ENCODE measurements at places on chromosomes 3 and 15.

- peak; percentile 83 for ATAC-seq
Measured at GRCh38 chr3:45055411-45056143, 29.5 kb downstream of the CLEC3B start.

- ATAC-seq = no peak
Measured at GRCh38 chr3:130414457-130414856, 69.0 kb downstream of the COL6A5 start.

DNA sequence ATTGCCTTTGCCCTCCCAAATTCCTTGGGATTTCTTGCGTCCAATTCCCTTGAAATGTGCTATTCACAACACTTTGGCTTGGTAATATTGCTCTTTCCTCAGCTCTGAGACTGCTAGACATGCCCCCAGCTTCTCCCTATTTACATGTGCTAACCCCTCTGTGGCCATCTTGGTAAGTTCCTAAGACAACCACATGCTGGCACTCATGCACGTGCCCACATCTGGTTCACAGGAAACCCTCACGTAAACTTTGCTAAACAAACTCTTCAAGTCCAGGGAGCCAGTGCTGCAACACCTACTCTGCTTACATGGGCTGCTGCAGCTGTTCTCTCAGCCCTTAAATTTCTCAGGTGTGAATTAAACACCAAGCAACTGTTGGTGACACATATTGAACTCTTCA lies 121.8 kb downstream of the ADAMTSL3 start:
- ATAC-seq = no peak

GRCh38 chr3:52820736-52821135 lies 9.7 kb downstream of the ITIH4 start:
- peak; percentile 64 for ATAC-seq

DNA sequence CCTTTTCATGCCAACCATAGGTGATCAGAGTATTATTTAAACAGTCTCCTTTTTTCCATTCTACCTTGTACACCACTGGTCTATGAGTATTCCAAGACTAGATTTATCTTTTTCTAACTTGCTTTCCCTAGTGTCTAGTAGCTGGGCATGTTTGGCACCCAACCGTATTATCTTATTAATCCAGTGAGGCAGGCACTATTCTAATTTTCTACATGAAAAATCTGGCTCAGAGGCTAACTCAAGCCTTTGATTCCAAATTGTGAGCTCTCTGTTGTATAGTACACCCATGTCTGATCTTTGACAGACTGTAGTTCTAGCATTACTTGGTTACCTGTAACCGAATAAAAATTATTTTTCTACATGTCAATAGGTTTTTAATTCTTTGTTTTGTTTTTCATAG lies 76.7 kb upstream of the PLXND1 start:
- no peak for ATAC-seq

- ATAC-seq = no peak
Measured at GRCh38 chr3:115562636-115563267, 60.6 kb upstream of the GAP43 start.

DNA sequence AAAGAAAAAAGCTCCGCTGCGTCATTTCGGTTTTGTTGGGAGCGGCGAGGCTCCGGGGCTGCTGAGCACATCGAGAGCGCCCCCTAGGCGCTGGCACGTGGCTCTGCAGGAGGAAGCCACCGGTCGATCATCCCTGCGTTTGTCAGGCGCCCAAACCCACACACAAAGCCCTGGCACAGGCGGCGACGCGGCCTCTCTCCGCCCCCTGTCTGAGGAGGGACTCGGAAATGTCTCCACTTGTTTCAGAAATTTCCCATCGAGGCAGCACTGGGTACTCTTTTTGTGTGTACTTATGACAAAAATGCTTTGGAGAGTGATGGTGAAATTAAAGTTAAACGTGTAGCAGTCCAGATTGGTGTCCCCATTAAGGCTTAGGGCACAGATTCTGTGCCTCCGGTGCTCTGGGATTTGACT lies 407.3 kb upstream of the ONECUT1 start:
- ATAC-seq = peak; percentile 99

- no peak for ATAC-seq
Measured at GRCh38 chr3:32780071-32780734, 37.6 kb upstream of the TRIM71 start.

DNA sequence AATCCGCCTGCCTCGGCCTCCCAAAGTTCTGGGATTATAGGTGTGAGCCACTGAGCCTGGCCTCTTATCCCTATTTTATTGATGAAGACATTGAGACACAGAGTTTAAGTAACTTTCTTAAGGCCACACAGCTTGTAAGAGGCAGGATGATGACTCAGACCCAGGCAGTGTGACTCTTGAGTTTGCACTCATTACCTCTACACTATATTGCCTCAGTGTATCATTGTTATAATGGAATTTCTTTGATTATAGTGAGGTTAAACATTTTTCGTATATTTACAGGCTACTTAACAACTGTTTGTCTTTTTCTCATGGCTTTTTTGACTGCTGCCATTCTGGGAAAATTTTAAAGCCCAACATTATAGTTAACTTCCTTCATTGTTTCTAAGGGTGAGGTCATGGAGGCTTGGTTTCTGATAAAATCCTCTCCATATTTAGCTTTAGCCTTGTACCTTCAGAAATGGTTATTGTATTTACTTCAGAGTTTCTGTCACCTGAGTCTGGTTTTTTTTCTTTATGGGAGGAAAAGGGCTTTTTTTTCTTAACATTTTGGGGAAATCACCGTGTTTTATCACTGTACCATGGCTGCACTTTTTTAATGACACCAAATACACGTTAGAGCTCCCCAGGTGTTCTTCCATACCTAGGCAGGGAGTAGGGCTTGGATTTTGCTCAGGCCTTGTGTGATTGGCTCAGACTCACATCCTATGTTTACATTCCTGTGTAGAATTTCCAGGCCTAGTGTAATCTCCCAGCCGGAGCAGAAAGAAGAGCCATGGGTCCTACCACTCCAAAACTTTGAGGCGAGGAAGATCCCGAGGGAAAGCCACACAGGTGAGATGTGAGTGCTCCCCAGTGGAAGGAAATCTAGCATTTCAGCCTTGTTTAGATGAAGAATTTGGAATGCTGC lies 6.3 kb downstream of the ZNF774 start:
- ATAC-seq = no peak

DNA sequence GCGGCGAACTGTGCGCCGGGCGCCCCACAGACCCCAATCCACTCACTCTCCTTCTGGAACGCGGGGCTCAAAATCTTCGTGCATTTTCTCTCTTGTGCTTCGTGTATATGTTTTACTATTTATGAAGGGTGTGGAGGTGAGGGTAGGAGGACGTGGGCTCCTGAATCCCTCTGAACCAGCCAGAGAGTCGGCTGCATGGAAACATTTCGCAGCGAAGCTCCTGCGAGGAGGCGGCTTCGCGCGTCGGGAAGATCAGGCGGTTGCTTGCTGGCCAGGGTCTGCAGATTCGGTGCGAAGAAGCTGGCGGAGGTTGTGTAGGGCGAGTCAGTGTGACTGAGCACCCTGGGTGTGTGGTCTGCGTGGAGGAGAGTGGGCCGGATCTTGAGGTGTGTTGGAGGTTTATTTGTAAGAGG lies 1.1 kb downstream of the CNTN4 start:
- no peak for ATAC-seq

DNA sequence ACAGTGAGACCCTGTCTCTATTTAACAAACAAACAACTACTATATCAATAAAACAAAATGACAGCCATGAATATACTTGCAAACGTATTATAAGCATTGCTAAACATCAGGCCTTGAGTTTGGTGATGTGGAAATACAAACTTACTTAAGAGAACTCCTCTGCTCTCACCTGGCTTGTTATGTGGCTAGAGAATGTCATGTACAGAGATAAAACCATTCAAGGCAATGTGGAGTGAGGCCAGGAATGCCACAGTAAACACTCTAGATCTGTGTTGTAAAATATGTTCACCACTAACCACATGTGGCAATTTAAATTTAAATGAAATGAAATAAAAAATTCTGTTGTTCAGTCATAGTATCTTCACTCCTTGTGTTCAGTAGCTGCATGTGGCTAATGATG lies 22.7 kb upstream of the RARB start:
- no peak for ATAC-seq
